Neural progenitor cell (in vitro differentiated cells): ENCODE measurements at places on chromosomes 5 and 9. TPM values are rescaled to one million over a fixed set of nuclear protein-coding genes. Genes with fewer than 3 reads are reported as not detected.

The PRDM12 gene
- total RNA-seq: not detected in 2 replicates

DNA sequence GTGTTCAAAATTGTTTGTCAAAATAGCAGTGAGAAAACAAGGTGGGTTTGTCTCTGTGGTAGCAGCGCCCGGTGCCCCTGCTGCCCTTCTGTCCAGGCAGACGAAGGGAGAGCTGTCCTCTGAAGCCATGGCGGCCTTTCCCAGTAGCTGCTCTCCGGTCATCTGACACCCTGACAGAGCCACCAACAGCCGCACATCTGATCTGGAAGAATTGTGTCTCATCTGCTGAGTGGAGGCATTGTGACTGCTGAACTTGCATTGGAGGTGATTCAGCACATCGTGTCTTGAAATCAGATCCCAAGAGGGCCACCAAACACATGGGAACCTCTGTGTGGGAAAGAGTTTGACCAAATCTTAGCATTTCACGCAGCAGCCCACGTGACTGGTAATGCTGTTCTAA, 337.6 kb upstream of the IRX1 start:
- no peak for DNase-seq

The SHROOM1 gene
- 0.36 and 2.0 TPM in 2 replicates for total RNA-seq

- no peak for DNase-seq
Measured at GRCh38 chr9:124239249-124240073, 18.3 kb upstream of the NEK6 start.

The DIRAS2 gene
- 0.06 TPM in 1 of 2 replicates, not detected in the other for total RNA-seq

GRCh38 chr9:26727471-26727870, 165.1 kb downstream of the CAAP1 start:
- DNase-seq: no peak

GRCh38 chr9:96071076-96071814, 195.8 kb downstream of the ERCC6L2 start:
- DNase-seq: peak; percentile 67

The PDZD2 gene
- total RNA-seq: 1.1 and 1.4 TPM in 2 replicates

DNA sequence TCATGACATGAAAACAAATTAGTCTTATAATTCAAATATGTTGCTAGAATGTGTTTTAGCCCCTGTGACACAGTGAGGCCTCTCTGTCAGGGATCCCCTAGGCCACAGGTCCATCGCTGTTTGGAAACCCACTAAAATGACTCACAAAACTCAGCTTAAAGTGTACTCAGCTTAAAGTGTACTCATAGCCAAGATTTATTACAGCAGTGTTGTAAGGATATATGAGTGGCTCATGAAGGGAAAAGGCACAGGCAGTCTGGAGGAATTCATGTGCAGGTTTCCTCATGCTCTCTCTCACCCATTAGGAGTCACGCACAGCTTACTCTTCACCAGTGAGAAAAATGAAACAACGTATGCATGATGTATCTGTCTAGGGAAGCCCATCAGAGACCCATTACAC, 24.4 kb upstream of the TGFBI start:
- DNase-seq: no peak

DNA sequence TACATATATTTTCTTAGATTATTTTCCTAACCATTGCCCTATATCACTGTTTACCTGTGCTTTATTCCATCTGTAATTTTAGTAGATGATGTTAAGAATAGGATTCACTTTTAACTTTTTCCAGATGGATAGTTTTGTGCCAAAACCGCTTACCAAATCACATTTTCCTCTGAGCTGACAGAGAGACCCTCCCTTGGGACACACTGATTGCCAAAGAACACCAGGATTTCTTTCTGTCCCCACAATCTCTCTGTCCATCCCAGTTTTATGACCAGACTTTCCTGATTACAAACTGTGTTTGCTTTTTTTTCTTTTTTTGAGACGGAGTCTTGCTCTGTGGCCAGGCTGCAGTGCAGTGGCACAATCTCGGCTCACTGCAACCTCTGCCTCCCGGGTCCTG, 81.3 kb upstream of the SPATA31C2 start:
- no peak for DNase-seq

- DNase-seq: no peak
Measured at GRCh38 chr5:55063899-55064298, 38.5 kb upstream of the GZMA start.

- peak; percentile 31 for DNase-seq
Measured at GRCh38 chr9:88741335-88741734, 206.4 kb downstream of the NXNL2 start.

DNA sequence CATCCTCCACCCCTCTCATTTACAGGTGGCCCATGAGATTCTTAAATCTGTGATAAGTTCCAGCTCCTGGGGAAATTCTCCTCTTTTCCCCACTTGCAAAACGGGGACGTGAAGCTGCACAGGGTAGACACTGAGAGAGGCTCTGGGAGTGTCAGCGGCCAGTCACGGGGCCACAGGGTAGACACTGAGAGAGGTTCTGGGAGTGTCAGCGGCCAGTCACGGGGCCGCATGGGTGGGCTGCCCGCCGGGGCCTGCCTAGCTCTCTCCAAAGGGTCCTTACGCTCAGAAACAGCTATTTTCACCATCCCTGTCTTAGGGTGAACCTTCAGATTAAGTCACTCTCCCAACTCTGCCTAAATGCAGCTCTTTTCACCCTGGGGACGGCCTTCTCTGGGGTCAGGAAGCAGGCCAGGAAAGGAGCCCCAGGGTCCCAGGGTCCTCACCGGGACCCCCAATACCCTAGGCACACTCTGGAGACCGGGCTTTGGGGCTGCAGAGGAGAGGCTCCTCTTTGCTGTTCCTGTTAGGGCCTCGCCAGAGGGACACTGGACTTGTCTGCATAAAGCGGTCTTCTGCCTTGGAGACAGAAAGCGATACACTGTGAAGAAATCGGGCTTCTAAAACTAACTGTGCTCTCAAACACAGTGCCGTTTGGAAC, 1.5 kb downstream of the FAM78A start:
- DNase-seq: no peak

- no peak for DNase-seq
Measured at GRCh38 chr5:14572385-14572784, 9.2 kb upstream of the OTULINL start.

- no peak for DNase-seq
Measured at GRCh38 chr5:82387819-82388166, 109.6 kb upstream of the RPS23 start.

DNA sequence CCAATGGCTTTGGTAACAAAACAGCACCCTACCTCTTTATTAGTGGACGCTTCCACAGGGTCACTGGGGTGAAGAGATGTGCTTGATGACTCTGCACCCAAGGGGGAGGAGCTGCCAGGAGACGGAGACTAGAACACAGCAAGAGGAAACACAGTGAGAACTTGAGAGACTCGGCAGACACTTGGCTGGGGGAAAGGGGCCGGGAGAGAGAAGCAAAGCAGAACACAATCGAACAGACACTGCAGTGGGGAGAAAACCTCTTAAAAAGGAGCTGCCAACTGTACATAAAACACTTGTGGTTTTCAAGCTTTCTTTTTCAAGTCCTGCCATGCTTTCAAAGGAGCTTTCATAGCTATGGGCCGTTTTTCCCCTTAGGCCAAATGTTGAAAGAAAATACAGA, 151.0 kb downstream of the ENTREP1 start:
- DNase-seq: no peak

DNA sequence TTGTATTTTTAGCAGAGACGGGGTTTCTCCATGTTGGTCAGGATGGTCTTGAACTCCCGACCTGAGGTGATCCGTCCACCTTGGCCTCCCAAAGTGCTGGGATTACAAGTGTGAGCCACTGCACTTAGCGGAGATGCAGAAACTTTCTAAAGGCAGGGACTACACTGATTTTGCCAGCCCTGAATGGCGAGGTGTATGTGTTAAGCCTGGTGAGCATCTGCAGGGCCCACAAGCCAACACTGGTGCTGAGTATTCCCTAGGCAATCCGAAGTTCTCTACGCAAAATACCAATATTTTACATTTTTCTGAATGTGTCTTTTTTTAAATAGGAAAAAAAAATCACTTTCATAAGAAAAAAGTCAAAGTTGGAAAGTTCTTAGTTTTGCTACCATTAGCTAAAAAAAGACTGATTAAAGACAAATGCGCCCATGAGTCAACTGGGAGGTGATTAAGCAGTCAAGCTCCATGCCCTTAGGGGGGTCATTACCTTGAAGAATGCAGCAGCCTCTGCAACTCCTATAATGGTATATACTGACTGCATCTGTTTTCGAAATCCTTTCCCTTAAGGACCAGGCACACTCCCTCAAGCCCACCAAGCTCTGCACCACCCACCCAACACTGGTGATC, 502.8 kb downstream of the BNC2 start:
- DNase-seq: no peak

GRCh38 chr9:116555119-116555518, 132.0 kb upstream of the TRIM32 start:
- no peak for DNase-seq

GRCh38 chr5:157273131-157273556, 7.2 kb downstream of the CYFIP2 start:
- no peak for DNase-seq

The IRX4 gene
- total RNA-seq: not detected in 2 replicates

- no peak for DNase-seq
Measured at GRCh38 chr5:109478830-109479229, 69.1 kb upstream of the PJA2 start.

- DNase-seq: no peak
Measured at GRCh38 chr9:36399980-36400331, at the start of gene RNF38. RNF38 (minus strand) TSS chr9:36400269; CDS start chr9:36400108, 161 bp downstream.
